Left renal pelvis (tissue), 4 donors: ENCODE measurements at places on chromosomes 5 and 9.

GRCh38 chr5:157703736-157704135, 27.5 kb upstream of the THG1L start:
- DNase-seq, result no peak

DNA sequence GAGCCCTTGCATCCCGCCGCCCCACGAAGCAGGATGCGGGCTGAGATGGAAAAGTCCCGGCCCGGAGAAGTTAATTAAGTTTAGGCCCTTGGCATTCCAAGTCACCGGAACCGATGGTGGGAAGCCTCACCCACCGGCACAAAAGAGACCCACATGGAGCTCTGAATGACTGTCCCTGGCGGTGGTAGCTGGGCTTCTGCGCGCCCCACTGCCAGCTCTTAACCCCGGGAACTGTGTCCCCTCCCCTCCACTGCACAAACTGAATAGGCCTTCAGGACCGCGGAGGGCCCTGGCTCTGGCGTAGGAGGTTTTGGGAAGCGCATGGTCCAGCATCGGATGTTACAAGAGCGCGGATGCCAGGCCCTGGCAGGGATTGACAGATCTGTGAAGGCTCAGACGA, 291.1 kb upstream of the TUT7 start:
- DNase-seq, result no peak

GRCh38 chr5:140574165-140574564, 9.5 kb downstream of the SLC35A4 start:
- DNase-seq, result no peak

DNA sequence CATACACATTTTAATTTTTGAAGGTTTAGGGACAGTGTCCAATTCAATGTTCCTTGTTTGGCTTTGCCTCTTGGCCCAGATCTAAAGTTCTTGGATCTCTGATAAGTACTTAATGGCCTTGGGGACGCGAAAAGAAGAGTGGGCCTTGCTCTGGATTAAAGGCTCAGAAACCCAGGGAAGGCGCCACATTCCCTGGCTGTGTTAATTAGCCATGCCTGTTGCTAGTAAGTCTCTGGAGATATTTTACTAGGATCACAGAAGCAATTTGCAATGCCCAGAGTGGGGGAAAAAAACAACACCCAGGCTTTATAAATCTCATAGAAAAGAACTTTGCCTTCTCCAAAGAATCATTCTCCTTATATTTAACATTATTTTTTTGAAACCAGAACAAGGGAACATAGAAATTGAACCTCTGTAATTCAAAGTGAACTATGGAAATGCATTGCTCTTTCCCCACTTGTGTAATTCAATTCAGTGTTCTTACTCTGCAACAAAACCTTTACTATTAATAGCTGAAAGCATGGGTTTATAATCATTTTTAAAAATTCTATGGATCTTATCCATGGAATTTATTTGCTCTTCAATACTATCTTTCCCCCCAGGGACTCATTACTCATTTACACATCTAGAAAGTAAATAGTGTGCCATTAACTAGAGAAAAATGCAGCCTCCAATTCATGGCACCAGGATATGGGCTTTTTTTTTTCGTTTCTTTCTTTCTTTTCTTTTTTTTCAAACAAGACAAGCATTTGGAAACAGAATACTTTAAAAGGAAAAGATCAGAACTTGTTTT, 172.2 kb upstream of the ANKRD55 start:
- DNase-seq, result no peak

DNA sequence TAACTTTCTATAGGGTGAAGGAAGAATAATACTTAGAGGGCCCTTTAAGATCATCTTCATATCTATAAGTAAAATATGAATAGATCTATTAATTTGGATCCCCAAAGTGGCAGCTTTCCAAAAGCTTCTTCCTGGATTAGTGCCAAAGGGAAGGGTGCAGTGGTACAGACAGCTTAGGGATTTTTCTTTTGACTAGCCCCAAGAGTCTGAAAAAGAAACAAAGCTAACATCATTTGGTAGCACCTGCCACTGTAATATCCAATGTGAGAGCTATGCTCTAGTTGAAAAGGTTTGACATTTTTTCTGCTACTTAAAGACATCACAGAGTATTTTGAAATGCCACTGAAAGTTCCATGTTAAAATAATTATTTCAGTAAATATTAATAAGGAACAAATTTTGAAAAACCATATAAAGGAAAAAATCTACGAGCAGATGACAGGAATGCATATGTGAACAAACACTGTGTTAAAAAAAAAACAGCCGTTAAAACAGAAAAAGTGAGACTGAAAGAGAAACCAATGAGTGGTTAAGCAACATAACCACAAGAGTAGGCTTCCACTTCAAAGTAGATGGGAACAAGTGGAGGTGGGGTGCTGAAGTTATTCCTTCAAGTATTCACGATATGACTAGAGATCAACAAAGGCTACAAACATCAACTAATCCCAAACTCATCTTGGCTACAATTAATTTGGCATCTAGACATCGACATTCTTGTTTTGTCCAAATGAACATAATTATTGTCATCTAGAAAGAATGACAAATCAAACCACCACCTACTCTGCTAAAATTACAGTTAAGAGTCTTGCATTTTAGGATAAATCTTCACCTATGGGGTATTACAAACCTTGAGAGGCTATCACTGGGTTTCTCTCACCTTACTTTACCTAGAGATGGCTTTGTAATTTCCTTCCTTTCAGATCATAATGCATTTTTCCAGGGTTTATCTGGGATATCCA, 137.5 kb downstream of the CPLANE1 start:
- DNase-seq, result no peak

- DNase-seq, result no peak
Measured at GRCh38 chr9:128438343-128439109, 17.3 kb upstream of the ODF2 start.

GRCh38 chr9:121242219-121242958, 25.6 kb upstream of the GSN start:
- no peak for DNase-seq

GRCh38 chr9:26169708-26170107, 491.5 kb upstream of the TUSC1 start:
- no peak for DNase-seq

- no peak for DNase-seq
Measured at GRCh38 chr9:85502815-85503655, 238.7 kb downstream of the AGTPBP1 start.

- no peak for DNase-seq
Measured at GRCh38 chr5:33275921-33276627, 164.7 kb upstream of the TARS1 start.

DNA sequence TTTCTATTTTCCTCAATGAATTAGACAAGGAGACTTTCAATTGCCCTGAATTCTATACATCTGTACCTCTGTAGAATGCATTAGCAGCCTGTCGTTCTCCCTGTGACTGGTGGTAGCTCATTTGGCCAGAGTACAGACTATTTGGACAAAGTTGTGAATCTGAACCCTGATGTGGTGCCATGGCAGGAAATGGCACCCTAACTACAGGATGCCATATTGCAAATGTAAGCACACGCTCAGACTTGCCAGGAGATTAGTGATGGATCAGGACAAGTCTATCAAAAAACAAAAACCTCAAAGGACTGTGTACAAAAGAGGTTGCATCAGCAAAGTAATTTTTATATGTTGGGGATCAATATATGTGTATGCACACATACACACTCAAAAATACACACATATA, 58.3 kb downstream of the SVEP1 start:
- DNase-seq, result no peak

DNA sequence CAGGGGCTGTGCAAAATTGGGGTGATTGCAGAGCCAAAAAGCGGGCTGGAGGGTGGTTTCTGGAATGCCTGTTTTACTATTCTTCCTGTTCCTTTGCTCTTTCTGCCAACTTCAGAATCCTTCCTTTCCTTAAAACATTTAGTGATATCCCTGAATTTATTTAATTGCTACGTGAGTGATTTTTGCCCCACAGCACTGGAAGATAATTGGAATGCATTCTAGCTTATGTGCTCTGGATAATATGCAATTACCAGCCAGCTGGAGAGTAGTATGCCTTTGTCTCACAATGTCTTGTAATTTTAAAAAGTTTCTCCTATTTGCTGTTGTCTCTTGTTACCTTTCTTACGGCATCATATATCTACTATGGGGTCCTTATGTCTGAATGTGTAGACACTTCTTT, 115.8 kb downstream of the SMARCA2 start:
- no peak for DNase-seq
